ENCODE measurements at places on chromosomes 6 and 20. TPM values are rescaled to one million over a fixed set of nuclear protein-coding genes. Genes with fewer than 3 reads are reported as not detected.

DNA sequence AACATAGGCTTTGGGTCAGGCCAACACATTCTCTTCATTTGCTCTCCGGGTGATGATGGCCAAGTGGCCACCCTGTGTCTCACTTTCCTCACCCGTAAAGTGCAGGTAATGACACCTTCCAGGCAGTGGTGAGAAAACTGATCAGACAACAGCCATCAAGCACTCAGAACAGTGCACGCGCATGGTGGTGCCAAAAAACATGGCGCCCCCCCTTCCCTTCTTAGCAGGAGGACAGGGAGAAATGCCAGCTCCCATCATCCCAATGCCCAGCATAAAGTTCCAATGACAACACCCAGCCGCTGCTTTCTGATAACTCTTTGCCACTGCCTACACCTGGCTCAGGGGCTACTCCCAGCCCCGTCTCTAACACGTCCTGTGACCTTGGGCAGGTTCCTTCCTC lies 8.4 kb downstream of the BPIFB1 start:
- H3K27ac ChIP-seq, result no peak overlapping the region
- no peak for DNase-seq
- H3K4me3 ChIP-seq, result no peak overlapping the region
- H3K4me1 ChIP-seq, result no peaks in the 10 kb centered on the region

Gene DEF6
- total RNA-seq, result 7.1 TPM

DNA sequence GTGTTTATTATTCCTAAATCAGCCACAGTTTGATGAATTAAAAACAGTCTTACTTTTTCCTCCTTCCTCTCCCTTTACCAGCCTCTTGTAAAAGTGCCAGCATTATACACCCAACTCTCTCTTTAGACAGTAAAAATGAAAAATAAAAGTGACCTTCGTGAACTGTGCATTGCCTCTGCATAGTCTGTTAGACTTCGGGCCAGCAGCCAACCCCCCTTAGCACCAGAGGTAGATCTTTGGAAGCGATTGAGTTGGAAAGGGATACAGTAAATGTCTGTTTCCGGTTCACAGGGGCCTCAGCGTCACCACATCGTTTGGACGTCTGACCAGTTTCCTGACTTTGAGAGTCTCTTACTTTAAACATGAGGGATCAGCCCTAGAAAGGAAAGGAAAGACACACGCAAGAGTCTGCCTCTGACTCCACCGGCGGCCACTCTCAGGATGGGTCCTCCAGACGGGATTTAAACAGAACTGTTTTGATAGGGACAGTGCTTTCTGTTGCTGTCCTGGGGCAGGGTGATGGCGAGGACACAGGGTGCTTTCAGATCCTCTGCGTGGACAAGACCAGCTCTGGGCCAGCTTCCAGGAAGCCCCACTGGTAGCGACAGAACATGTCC lies 206.6 kb upstream of the PREP start:
- no peaks in the 10 kb centered on the region for H3K27me3 ChIP-seq
- no peak for DNase-seq
- peak overlapping the region; percentile 16 for H3K27ac ChIP-seq
- no peak overlapping the region for H3K4me3 ChIP-seq
- H3K36me3 ChIP-seq, result no peaks in the 10 kb centered on the region
- no peaks in the 10 kb centered on the region for H3K4me1 ChIP-seq

DNA sequence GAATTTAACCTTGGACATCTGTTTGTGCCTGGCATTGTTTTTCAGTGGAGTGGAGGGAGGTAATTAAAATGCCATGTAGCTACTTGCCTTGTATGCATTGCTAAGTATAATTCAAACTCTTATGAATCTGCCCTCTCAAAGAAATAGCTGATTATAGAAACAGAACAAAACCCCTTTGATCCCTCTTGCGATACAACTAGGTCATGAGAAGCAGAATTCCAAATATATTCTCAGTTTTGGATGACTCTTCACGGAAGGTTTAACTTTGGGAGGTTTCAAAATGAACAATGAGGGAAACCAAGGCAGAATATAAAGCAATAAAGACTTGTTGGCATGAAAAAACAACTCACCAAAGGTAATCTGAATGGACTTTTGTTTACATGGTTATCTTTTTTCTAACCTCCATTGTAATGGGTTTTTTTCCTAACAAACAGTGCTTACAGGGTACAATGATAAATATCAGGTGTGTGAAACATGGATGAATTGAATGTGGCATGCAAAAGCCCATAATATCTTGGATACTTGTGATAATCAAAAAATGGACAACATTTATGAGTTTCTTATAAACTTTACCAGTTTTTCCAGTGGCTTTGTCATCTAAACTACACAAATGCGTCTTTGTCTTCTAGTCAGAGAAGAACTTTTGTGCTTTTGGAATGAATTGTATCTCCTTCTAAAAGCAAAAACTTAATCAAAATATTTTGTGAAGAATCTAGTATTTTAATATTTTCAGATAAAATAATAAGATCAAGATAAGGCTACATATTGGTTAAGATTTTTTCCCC lies 15.7 kb upstream of the HEY2 start:
- H3K27ac ChIP-seq, result no peak overlapping the region
- DNase-seq, result no peak
- no peaks in the 10 kb centered on the region for H3K36me3 ChIP-seq
- no peaks in the 10 kb centered on the region for H3K4me1 ChIP-seq
- no peak overlapping the region for H3K4me3 ChIP-seq
- no peaks in the 10 kb centered on the region for H3K27me3 ChIP-seq

Gene SAMD10
- total RNA-seq, result 5.1 TPM

GRCh38 chr6:111672761-111673450 lies 67.2 kb upstream of the TRAF3IP2 start:
- H3K27ac ChIP-seq, result no peak overlapping the region
- H3K4me3 ChIP-seq, result no peak overlapping the region
- DNase-seq, result no peak
- no peaks in the 10 kb centered on the region for H3K4me1 ChIP-seq

- H3K4me3 ChIP-seq, result no peak overlapping the region
- DNase-seq, result no peak
- no peaks in the 10 kb centered on the region for H3K27me3 ChIP-seq
- H3K27ac ChIP-seq, result no peak overlapping the region
- H3K4me1 ChIP-seq, result no peaks in the 10 kb centered on the region
- H3K36me3 ChIP-seq, result no peaks in the 10 kb centered on the region
Measured at GRCh38 chr20:9411833-9412232, 102.6 kb upstream of the LAMP5 start.

Gene KIF6
- total RNA-seq, result not detected

DNA sequence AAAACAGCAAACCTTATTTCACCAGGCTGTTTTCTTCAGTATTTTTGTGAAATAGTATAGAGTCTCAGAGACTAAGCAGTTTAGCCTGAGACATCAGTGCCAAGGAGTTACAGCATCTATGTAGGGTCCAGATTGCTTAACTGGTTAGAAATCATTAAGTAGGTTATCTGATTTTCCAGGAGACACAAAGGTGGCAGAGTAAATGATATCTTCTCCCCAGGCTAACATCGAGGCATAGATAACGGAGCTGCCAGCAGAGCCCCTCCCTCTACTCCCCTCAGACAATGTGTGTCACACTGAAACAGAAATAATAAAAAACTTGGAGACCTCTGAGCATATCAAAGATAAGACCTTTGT lies 473.0 kb upstream of the CITED2 start:
- H3K36me3 ChIP-seq, result no peaks in the 10 kb centered on the region
- H3K4me3 ChIP-seq, result no peak overlapping the region
- no peaks in the 10 kb centered on the region for H3K4me1 ChIP-seq
- no peaks in the 10 kb centered on the region for H3K27me3 ChIP-seq
- H3K27ac ChIP-seq, result no peak overlapping the region

DNA sequence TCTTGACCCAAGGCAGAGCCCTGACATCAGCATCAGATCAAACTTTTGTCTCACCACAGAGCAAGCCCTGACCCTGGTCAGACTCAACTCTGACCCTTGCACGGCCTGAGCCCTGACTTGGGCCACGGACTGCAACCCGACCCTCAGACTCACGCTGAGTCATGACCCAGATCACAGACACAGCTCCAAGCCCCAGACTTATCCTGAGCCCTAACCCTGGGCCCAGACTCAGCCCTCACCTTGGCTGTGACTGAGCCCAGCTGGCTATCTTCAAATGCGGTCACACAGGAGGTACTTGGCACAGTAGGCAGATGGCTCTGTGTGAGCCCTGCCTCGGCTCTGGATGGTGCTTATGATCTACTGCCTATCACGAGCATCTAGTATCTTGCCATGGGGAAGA lies 602.3 kb downstream of the PTPRT start:
- no peak overlapping the region for H3K27ac ChIP-seq
- H3K36me3 ChIP-seq, result no peaks in the 10 kb centered on the region
- no peaks in the 10 kb centered on the region for H3K4me1 ChIP-seq
- H3K4me3 ChIP-seq, result no peak overlapping the region

- H3K27ac ChIP-seq, result no peak overlapping the region
- no peaks in the 10 kb centered on the region for H3K4me1 ChIP-seq
- peaks cover 17% of the 10 kb centered on the region for H3K36me3 ChIP-seq
Measured at GRCh38 chr6:37897818-37898515, 78.4 kb downstream of the ZFAND3 start.

Measured in tibial nerve (tissue), 4 donors.